T-helper 2 cell treated with Interferon-gamma antibody and Interleukin-4, amounts not matched to agents 5 μg/mL and 100 μg/mL, for 36 hours (primary cell): ENCODE measurements at places on chromosomes 5 and 9.

- no peak for DNase-seq
Observed at GRCh38 chr5:11531811-11532555, 372.3 kb downstream of the CTNND2 start.

GRCh38 chr5:141882594-141883183 lies 4.5 kb upstream of the PCDH1 start:
- DNase-seq: no peak

DNA sequence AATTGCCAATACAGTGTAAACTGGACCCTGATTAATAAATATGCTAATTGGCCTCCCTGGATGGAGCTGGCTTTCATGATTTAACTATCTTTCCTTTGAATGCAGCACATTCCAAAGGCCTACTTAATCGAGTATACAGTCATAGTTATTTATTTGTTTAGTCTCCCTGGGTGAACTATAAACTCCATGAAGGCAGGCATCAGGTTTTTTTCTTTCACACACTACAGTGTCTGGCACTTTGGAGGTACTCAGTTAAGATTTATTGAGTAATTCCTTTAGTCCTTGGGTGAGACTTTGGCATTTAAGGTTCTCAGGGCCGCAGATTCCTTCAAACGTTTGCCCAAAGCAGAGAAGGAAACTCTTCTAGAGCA lies 20.5 kb downstream of the RUSC2 start:
- no peak for DNase-seq

DNA sequence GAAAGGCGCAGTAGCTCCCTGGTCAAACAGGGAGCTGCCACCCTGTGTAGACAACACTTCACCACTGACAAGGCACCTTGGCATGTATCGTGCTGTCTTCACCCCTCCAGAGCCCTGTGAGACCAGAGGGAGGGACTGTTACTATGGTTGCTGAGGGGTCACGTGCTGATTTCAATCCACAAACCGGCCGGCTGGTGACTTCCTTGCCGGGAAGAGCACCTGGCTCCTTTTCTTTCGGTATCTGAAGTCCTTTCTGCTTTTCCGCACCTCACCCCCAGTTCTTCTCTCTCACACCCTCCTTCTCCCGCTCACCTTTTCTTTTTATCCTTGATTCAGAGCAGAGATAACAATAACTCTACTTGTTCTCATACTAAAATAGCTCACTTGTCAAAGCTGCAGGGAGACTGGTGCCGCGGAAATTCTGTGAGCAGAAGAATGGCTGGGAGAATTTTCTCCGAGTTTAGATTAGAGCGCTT lies 327.2 kb downstream of the ZSWIM6 start:
- no peak for DNase-seq

- DNase-seq: no peak
Observed at GRCh38 chr5:107555425-107556090, 115.2 kb downstream of the EFNA5 start.
